Activated naive CD4-positive, alpha-beta T cell treated with anti-CD3 and anti-CD28 coated beads, Interleukin-2, amount 50 U/mL, for 16 hours (primary cell): ENCODE measurements at places on chromosomes 3 and 15.

DNA sequence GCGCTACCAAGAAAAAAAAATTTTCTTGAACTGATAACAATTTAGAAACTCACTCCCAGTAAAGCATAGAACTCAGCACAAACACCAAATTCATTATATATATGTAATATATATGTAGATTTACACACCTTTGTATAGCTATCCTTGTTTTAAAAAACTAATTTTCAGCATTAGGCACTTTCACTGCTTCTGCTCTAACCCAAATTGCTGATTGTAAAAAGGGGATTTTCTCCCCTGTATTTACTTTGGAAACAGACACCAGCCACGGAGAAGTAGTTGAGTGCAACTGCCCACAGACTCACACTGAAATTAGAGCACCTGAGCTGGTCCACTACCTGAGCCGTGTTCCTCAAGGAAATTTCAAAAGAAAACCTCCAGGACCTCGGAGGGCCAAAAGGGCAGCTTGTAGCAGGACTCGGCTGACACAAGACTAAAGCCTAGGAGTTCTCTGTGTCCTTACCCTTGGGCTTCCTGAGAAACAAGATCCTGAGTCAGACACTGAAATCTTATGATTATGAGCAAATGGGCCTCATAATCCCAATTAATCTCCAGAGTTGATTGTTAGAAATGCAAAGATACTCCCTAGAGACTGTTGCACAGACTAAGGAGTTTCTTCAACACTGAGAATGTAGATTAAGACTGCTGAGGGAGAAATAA lies 106.0 kb downstream of the TNIK start:
- DNase-seq = no peak

DNA sequence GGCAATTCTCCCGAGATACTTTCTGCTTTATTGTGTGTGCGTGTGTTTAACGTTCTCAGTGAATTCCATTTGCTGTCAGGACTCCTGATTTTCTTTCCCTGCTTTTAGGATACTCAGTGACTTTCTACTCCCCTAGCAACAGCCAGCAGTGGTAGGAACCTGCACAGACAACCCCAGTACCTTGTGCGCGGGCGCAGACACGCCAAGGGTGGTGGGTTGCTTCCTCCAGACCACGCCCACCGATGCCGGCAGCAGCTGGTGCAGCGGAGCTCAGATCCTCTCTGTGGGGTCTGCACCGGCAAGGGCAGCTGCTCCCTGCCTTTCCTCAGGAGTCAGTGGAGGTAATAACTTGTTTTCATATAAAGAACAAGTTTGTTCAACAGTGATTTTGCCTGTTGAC lies 225.1 kb upstream of the NDN start:
- no peak for DNase-seq

GRCh38 chr3:46867550-46867898 lies 4.3 kb upstream of the MYL3 start:
- DNase-seq = no peak

GRCh38 chr15:35112346-35112745 lies 27.3 kb upstream of the NANOGP8 start:
- no peak for DNase-seq

- DNase-seq = no peak
Measured at GRCh38 chr15:66876731-66877476, 174.9 kb downstream of the SMAD6 start.

DNA sequence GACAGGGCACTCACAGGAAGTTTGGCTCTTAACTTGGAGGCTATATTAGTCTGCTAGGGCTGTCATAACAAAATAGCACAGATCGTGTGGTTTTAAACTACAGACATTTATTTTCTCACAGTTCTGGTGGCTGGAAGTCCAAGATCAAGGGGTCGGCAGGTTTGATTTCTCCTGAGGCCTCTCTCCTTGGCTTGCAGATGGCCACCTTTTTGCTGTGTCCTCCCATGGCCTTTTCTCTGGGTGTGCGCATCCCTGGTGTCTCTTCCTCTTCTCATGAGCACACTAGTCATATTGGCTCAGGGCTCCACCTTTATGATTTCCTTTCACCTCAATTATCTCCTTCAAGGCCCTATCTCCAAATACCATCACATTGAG lies 69.3 kb downstream of the FOXB1 start:
- no peak for DNase-seq

- no peak for DNase-seq
Measured at GRCh38 chr3:107765524-107765923, 242.8 kb downstream of the BBX start.
